H4 (cell line): ENCODE measurements at places on chromosomes 3 and 15.
A peak's percentile ranks its signal among the peaks of the same experiment; 100 is the strongest.

DNA sequence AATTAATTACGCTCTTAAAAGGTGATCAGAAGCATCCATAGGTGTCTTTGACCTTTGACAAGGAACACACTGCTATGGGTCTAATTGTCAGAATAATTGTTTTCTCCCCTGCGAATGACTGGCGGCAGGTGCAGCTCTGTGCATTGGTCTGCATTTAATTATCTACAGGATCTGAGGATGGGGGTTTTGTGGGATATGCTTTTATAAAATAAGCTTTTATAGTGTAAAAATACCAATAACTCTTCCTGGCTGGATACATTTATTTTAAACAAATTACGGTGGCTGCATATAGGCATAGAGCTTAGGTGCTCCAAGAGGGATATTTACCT is 201.6 kb upstream of the RGMA start:
- DNase-seq, result no peak

- DNase-seq, result peak; percentile 73
Measured at GRCh38 chr3:197501496-197501878, 54.3 kb downstream of the BDH1 start.

DNA sequence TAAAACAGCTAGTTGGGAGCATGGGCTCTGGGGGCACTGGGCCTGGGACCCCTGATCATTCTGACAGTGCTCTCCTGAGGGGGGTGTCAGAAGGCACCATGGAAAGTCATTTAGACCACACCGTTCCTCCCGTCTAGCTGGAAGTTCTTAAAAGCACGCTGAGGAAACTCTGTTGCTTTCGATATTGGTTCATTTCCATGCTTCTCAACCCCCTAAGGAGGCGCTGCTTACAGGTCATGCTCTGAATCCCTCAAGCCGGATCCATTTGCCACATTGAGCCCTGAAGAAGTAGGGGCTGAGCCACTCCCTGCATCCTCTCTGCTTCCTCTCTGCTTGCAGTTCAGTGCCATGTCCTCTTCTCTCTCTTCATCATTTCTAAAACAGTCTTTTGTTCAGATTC is 187.2 kb downstream of the CACNA2D3 start:
- no peak for DNase-seq

- no peak for DNase-seq
Measured at GRCh38 chr3:192061426-192061825, 600.5 kb downstream of the PYDC2 start.

DNA sequence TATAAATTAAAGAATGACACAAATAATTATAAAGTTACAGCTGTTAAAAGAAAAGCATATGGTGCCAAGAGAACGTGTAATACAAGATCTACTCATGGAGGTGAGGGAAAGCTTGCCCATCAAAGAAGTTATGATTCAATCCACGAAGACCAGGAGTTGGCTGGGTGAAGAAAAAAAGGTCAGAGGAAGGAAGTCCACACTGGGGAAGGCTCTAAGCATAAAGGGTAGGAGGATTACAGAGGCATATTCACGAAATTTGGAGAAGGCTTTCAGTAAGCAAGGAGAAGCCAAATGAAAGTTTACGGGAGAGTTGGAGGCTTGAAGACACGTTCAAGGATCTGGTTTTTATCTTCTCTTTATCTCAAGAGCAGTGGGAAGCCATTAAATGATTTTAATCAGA is 1.8 kb upstream of the TGFBR2 start:
- DNase-seq, result no peak

GRCh38 chr3:11611341-11611799 is 32.3 kb downstream of the VGLL4 start:
- DNase-seq, result no peak

DNA sequence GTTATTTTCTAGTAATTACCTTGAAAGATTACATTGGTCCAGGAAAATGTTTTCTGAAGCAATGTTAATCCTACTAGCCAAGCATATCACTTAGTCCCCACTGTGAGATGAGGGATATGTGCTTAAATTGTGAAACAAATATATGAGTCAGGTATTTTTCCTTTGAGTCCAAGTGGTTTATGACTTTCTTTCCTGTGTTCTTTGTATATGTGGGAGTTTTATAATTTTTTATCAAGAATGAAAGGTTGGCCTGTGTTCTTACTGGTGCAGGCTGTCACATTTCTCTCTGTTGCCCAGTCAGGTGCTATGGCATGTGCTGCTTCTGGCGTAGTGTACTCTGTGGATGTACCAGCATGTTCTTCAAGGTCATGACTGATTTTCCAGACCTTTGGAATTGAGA is 147.4 kb downstream of the CMSS1 start:
- DNase-seq, result no peak
